NCI-H460 (cell line): ENCODE measurements at places on chromosomes 11 and 22. TPM values are rescaled to one million over a fixed set of nuclear protein-coding genes. Genes with fewer than 3 reads are reported as not detected.
A peak's percentile ranks its signal among the peaks of the same experiment; 100 is the strongest.

- DNase-seq, result peak; percentile 44
These were observed 52.0 kb upstream of the THY1 start for GRCh38 chr11:119474682-119475596.

DNA sequence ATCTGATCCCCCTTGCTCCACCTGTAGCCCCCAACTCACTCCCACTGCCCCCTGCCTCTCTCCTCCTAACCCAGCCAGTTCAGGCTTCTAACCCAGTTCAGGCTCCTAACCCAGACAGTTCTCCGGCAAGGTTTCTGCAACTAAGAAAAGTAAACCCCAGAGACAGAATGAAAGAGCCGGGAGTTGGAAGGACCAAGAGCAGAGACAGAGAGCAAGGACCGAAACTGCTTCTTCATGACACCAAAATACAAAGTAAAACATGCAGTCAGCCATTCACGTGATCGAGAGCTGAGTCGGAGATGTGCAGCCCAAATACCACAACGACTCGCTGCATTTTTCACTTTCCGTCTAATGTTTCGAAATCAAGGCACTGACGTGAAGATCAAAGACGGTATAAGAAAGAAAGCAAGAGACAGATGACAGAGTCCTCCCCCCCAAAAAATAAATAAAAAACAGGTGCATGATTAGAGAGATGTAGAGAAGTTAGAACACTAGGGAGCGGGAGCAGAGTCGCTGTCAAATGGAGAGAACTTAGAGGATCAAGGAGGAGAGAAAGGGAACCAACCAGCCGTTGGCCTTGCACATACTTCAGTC lies 884 bp downstream of the IL10RA start:
- no peak for DNase-seq

GRCh38 chr11:35170503-35170902 lies 31.5 kb downstream of the CD44 start:
- DNase-seq, result no peak

- DNase-seq, result peak; percentile 21
These were observed 15.8 kb downstream of the CYB5R2 start for GRCh38 chr11:7657306-7658025.

DNA sequence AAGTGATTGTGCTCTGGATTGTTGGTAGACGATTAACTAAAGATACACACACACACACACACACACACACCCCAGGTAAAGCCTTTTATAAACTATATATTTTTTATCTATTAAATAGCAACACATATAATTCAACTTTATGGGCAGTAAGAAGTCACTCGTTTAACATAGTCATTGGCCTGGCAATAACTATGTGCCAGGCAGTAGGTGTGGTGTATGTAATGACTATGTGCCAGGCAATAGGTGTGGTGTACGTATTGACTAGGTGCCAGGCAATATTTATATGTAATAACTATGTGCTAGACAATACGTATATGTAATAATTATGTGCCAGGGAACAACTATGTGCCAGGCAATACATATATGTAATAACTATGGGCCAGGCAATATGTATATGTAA lies 40.0 kb upstream of the TENM4 start:
- DNase-seq, result no peak

DNA sequence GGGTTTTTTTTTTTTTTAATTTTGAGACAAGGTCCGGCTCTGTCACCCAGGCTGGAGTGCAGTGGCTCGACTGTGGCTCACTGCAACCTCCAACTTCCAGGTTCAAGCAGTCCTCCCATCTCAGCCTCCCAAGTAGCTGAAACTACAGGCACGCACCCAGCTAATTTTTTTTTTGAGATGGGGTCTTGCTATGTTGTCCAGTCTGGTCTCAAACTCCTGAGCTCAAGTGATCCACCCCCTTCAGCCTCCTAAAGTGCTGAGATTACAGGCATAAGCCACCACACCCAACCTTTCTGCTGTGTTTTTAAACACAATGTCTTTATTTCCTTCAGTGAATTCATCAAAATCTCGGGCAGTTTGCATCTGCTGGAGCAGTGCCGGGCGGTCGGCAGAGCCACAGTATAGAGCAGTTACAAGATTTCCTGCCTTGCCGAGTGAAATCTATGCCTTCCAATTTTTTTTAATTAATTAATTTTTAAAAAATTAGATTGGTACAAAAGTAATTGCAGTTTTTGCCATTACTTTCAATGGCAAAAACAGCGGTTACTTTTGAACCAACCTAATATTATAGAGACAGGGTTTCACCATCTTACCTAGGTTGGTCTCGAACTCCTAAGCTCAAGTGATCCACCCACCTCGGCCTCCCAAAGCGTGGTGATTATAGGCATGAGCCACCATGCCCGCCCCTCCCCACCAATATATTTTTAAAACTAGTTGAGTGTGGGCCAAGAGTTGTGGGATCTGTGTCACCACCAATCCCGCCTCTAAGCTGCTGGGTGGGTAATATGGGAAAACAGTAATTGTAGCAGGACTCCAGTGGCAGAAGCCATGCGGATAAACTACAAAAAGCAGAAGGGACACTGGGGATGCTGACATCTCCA lies 2.7 kb upstream of the ACY3 start:
- DNase-seq, result no peak

GRCh38 chr11:95337972-95338429 lies 107.0 kb upstream of the SESN3 start:
- DNase-seq, result no peak

DNA sequence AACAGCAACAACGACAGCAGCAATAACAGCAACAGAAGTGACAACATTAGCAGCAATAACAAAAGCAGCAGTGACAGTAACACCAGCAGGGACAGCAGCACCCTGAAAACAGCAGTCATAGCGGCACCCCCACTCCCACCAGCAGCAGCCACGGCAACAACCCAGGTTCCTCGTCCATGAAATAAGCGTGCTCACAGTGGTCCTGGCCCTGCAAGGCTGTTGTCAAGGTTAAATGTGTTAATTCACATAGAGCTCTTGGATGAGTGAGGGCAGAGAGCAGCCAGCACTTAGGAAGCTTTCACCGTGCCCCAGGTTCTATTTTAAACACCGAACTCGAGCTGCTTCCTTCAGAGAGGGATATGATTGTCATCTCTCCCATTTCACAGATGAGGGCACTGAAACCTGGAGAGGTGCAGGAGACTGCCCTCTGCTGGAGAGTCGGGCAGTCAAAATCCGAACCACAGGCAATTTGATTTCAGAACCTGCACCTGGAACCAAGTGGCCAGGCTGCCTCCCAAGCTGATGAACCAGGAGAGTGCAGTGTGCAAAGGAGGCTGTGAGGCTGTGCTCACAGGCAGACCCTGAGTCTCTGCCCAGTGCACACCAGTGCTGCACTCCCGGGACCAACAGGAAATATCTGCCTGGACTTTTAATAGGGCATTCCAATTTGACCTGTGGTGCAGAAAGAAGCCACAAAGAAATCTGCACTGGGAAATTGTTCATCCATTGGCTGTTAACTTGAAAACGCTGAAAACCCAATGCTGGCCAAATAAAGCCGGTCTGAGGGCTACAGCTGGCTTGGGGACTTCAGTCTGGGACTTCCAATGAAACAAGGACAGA lies 22.9 kb upstream of the FGF3 start:
- DNase-seq, result peak; percentile 7

DNA sequence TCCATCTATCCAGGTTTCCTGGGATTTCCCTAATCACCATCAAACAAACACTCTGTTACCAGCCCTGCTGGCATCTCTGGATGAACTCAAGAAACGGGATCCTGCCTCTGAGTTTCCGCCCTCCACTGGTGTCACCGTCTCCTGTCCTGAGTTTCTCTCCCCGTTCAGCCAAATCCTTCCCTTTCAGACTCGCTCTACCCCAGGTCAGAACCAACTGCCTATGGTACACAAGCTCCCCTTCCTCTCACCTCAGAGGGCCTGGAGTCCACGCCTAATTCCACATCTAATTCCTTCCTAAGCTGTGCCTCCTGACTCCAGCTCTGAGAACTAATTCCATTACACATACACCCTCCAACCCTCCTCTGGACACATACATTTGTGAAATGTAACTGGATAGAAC lies 96.1 kb downstream of the SHANK2 start:
- DNase-seq, result no peak

GRCh38 chr11:3077846-3078440 lies 20.7 kb upstream of the CARS1 start:
- no peak for DNase-seq

GRCh38 chr11:102220728-102221467 lies 96.4 kb upstream of the BIRC3 start:
- no peak for DNase-seq

- no peak for DNase-seq
These were observed 24.4 kb downstream of the UPB1 start for GRCh38 chr22:24519496-24519895.

- no peak for DNase-seq
These were observed 6.6 kb downstream of the RIC8A start for GRCh38 chr11:214083-214482.

DNA sequence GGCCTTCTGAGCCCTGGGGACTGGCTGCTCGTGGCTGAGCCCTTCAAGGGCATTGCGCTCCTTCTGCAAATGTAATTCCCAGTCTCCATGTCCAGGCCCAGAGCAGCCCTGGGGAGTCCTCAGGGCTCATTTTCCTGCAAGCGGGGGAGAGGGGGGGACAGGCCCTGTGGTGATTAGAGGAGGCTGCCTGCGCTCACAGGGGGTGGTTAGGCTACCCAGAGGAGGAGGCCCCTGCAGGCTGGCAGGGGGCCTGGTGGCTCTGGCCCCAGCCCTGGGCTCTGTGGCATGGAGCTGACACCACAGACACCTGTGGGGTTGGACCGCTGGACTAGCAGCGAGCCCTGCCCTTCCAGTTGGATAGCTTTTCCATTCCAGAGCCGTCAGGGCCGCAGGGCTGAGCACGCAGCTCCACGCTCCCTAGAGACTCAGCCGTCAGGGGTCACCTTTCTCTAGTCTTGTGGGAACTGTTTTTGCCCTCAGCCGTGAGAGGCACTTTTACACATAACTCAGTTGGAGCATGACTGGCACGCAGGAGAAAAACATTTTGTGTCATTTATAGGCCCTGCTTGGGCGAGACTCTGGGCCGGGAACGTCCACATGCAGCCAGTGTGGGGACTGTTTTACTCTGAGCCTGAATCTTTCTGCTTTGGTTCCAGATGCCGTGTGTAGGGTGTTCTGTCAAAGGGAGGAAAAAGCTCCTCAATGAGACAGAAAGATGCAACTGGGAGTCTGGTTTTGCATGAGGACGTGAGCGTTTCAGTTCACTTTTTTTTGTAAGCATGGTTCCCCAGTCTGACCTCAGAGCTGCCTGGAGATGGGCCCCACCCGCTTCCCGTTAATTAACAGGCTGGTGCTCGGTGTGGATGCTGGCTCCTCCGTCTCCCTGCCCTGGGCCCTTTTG lies 58.1 kb downstream of the LRP5 start:
- DNase-seq, result no peak

- DNase-seq, result no peak
These were observed 90.9 kb downstream of the NAV2 start for GRCh38 chr11:19803506-19803998.

GRCh38 chr11:6612213-6613041 lies at the start of gene TAF10:
Gene TAF10, minus strand, starts transcription at chr11:6612216. Its CDS starts 27 bp downstream, at chr11:6612189.
- peak; percentile 88 for DNase-seq

DNA sequence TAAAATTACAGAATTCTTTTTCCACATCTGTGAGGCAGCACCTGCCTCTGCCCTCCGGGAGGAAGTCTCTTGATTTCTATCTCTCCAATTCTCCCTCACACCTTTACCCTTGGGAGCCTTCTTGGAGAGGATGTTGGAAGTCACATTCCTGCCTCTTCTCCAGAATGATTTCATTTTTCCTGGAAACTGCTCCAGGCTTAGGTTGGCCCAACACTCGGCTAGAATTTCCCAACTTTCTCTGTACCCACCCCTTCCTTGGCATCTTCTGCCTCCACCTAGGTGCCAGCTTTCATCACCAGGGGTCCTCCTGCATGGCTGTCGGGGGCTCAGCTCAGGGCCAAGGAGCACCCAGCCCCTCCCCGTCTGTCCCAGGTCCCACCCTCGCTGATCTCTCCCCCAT lies 43.2 kb downstream of the SLCO2B1 start:
- no peak for DNase-seq

- DNase-seq, result peak; percentile 43
These were observed 7.8 kb upstream of the PYGM start for GRCh38 chr11:64767344-64768299.

Gene CSNK2A3
- total RNA-seq, result 1.0 and 1.3 TPM in 2 replicates

Gene CCS
- total RNA-seq, result 13.7 and 14.7 TPM in 2 replicates

Gene NFAM1
- not detected in 2 replicates for total RNA-seq

Gene KRTAP5-2
- total RNA-seq, result not detected in 2 replicates

Gene RIC3
- 1.4 and 1.9 TPM in 2 replicates for total RNA-seq

Gene USP2
- total RNA-seq, result 0.17 and 0.27 TPM in 2 replicates

Gene PIH1D2
- total RNA-seq, result 1.8 and 2.8 TPM in 2 replicates

Gene SLC22A12
- not detected in 2 replicates for total RNA-seq

Gene LARGE2
- 0.30 and 3.9 TPM in 2 replicates for total RNA-seq
